Activated CD4-positive, alpha-beta T cell treated with anti-CD3 and anti-CD28 coated beads, Interleukin-2, amount 50 U/mL, for 16 hours (primary cell): ENCODE measurements at places on chromosomes 2 and 18.
A peak's percentile ranks its signal among the peaks of the same experiment; 100 is the strongest.

- DNase-seq, result no peak
Measured at GRCh38 chr18:23740105-23740830, 51.0 kb downstream of the LAMA3 start.

GRCh38 chr2:20576598-20577115 is 74.2 kb downstream of the HS1BP3 start:
- peak; percentile 81 for DNase-seq

- DNase-seq, result no peak
Measured at GRCh38 chr2:8058652-8059051, 623.2 kb upstream of the ID2 start.

DNA sequence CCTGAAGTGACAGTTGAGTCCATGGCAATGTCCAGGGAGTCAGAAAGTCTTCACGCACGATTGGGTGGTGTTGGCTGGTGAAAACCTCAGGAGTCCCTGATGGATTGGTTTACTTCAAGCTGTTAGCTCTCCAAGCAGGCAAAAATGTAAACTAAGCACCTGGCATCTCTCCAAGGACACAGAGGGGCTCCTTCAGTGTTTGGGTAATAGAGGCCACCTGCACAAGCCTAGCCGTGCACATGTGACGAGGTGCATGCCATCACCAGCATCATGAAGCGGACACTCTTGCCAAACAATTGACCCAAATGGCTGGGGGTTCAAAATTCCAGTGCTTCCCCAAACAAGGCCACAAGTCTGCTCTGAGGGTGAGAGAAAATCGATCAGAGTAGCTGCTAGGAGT is 104.7 kb upstream of the CD302 start:
- DNase-seq, result no peak

GRCh38 chr2:145260081-145260480 is 740.2 kb upstream of the ZEB2 start:
- DNase-seq, result no peak

- DNase-seq, result no peak
Measured at GRCh38 chr2:43897492-43897891, 58.7 kb downstream of the ABCG8 start.

DNA sequence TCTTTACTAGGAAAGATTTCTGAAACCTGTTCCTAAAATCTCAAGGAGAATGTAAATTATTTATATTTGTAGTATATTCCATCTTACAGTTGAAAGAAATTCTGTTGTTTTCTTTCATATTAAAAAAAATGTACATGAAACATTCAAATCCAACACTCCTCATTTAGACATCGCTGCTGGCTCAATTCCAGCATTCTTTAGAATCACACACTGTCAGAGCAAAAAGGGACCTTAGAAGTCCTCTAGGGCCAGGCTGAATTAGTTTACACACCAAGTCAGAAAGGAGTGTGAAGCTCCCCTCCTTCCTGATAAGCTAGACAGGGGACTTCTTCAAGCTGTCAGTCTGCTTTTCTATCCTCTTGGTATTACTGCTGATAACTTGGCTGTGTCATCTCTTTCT is 158.6 kb upstream of the LTBP1 start:
- DNase-seq, result no peak

DNA sequence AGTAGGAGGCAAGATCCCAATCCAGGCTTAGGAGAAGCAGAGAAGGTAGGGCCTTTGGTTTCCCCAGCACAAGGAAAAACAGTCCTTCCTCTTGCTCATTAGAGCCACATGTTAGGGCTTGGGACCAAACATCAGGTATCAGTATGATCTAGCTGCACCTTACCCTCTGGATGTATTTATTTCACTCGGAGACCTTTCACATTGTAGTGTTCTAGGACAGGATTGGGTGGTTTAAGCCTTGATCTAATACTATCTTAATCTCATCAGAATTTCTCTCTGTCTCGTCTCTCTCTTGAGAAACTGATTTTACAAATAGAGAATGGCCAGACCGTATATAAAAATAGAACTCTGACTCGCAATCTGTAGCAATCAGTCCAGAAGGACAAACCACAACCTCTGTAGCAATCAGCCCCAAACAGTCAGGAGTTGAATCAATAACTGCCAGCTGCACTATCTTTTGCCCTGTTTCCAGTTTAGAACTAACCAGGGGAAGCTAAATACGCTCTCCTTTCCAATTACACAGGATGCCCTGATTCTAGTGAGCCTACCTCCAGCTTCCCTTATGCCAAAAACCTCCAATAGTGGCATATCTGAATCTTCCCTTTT is 207.1 kb downstream of the TDRD15 start:
- DNase-seq, result no peak

DNA sequence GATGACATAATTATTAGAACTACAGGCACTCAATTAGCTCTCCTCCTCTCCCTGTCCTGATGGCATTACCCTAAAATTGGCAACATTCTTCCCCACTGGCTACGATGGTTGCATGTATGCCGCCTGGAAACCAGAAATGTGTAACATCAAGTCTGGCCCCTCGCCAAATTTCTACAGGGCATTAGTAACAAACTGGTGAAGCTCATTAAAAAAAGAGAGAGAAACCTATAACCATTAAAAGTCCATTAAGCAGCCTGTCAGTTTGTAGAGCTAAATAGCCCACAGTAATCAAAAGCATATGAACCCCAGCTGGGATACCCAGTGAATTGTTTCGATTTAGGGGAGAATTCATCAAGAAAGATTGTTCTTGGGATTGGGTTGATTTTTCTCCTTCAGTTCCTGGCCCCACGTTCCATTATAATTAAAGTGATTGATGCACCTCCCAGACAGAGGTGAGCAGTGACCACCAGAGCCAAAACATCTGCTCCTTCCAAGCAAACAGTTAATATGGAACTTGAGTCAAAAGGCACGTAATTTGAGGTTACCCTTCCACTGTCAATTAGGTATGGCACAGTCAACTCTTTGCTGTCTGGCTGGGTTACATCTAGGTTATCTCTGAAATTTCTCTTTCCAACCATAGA is 208.6 kb downstream of the C1D start:
- DNase-seq, result no peak

GRCh38 chr2:74471332-74472065 is 981 bp downstream of the MRPL53 start:
- DNase-seq, result no peak

DNA sequence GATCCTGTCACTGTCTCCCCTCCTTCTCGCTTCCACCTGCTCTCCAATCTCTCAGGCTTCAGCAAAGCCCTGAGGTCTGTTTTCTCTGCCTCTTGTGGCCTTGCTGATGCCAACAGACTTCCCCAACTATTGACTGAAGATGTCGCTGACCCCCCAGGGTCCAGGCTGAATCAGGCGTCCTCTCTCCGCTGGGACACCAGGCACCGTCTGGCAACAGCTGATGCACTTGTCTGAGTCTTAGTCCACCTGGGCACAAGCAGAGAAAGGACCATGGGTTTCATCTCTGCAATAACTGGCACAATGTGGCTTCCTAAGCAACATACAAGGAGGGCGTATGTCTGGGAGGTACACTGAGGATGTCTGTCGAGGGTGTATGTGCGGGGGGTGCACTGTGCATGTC is 248.7 kb upstream of the MYT1L start:
- no peak for DNase-seq

- no peak for DNase-seq
Measured at GRCh38 chr2:157259960-157260359, 2.5 kb downstream of the GALNT5 start.

DNA sequence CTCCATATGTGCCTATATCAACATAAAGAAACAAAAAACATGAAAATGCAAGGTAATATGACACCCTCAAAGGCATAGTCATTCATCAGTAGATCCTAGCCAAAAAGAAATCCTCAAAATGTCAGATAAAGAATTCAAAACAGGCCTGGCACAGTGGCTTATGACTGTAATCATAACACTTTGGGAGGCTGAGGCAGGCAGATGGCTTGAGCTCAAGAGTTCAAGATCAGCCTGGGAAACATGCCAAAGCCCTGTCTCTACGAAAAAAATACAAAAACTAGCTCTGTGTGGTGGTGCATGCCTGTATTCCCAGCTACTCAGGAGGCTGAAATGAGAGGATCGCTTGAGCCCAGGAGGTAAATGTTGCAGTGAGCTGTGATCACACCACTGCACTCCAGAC is 284.6 kb upstream of the KLHL29 start:
- no peak for DNase-seq

GRCh38 chr2:133817680-133818566 is 249.7 kb upstream of the NCKAP5 start:
- DNase-seq, result no peak

GRCh38 chr2:79292239-79292957 is 132.8 kb upstream of the REG3A start:
- no peak for DNase-seq

GRCh38 chr18:75226956-75227316 is 16.3 kb downstream of the TSHZ1 start:
- DNase-seq, result no peak

DNA sequence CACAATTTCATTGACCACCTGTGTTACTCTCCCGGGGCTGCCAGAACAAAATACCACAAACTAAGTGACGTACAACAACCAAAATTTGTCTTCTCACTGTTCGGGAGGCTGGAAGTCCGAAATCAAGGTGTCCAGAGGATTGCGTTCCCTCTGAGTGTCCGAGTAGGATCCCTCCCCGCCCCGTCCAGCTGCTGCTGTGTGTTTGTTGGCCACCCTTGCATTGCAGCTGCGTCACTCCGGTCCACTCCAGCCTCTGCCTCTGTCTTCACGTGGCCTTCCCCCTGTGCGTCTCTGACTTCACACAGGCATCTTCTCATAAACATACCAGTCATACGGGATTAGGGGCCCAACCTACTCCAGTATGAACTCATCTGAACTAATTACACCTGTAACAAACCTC is 251.8 kb upstream of the SMIM21 start:
- DNase-seq, result no peak

- DNase-seq, result no peak
Measured at GRCh38 chr2:124888431-124888830, 863.3 kb downstream of the CNTNAP5 start.

DNA sequence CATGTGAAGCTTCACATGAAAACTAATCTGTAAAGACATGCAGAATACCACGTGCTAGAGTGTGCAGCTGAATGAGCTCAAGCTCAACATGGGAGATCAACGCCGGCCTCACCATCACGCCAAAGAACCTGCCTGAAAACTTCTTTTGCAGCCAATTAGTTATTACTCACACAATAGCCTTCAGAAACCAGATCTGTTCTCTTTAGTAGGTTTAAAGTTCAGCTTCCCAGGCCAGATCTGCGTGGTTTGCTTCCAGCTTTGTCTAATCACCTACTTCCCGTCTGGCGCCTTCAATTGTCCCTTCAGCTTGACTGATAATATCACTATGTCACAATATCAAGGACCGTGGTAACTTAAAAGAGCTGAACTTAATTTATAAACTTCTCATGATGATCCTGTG is 68.0 kb upstream of the ZNF236 start:
- DNase-seq, result no peak

GRCh38 chr2:2879071-2879470 is 498.5 kb downstream of the EIPR1 start:
- DNase-seq, result no peak
